ENCODE measurements at places on chromosomes 6 and 20.

DNA sequence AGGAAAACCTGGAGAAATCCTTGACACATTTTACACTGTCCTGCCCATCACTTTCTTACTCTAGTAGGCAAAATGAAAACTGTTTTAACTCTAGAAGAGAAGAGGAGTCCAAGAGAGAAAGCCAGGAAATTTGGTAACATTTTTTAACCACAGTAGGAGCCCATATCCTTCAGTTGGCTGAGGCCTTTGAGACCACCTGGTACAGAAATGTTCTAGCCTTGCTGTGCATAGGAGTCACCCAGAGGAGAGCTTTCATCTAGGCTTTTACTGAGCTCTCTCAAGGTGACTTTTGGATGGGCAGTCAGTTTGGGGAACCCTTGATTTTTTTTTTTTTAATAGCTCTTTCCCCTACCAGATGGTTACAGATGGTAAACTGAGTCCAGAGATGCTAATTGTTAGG lies 25.0 kb downstream of the LRRN4 start:
- no peak for DNase-seq

DNA sequence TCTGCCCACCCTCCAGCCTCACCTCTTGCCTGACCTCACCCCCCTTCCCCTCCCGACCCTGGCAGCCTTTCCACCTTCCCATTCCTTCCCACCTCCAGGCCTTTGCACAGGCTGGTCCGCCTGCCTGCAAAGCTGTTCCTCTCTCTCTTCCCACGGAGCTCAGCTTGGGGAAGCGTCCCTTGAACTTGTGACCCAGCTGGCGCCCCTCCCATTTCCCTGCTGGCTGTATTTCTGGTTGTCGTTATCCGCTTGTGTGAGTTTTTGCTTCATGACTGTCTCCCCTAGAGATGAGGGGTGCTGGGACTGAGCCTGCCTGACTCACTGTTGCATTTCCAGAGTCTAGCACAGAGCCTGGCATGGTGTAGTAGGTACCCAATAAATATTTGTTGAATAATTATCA lies 32.5 kb downstream of the VSTM2L start:
- DNase-seq: no peak

DNA sequence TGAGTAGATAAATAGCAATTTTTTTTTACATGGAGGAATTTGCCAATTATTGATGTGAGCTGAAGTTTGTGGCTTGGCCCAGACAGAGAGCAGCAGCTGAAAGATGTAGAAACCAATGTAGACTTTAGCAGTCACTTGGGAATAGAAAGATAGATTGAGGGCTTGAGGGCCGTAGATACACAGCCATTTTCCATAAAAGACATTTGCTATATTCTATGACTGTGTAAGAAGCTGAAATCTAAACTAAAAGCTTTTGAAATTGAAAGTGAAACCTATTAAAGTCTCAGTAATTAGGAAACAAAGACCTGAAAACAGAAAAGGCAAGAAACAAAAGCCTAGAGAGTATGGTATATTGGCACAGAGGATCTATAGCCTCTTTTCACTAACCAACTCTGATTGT lies 332.7 kb downstream of the CENPW start:
- no peak for DNase-seq

DNA sequence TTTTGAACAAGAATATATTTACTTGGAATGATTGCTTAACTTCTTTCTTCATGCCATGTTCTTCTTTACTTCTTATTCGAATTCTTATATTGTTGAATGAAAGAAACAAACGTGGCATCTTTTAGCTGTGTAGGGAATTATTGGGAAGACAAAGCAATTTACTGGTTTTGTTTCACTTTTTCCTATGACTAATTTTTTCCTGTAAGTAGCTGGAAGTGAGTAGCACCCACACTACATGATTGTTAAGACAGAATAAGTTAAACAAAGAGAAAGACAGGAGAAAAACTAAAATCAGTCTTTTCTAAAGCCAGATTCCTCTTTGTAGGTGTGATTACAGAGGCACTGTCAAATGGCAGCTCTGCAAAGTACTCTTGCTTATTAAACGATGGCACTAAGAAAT lies 593.4 kb downstream of the EYS start:
- DNase-seq: no peak

GRCh38 chr6:132614554-132614953 lies 9.5 kb downstream of the TAAR2 start:
- no peak for DNase-seq

DNA sequence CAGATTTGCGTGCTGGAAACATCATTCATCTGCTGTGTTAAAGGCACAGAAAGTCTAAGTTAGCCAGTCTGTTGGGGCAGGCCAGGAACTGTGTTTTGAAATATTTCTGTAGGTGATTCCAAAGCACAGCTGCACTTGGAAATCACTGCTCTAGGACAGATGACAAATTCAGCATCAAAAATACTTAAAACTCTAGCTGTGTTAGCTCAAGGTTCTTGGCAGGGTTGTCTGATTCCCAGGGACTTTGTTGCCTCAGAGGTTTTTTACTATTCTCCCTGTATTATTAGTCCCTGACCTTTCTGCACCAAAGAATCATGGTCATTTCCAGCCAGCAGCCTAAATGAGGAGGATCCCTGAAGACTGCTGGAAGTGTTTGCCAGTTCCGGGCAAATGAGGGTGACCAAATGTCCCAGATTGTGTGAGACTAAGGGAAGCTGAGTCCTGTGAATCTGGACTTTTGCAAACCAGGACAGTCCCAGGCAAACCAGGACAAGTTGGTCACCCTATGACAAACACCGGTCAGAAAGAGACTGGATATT lies 84.3 kb upstream of the TMEM30A start:
- DNase-seq: no peak

GRCh38 chr6:138092686-138093085 lies 14.5 kb downstream of the PERP start:
- DNase-seq: no peak

- DNase-seq: no peak
Measured at GRCh38 chr20:36074983-36075382, 79.6 kb upstream of the EPB41L1 start.

GRCh38 chr6:72855471-72855870 lies 233.6 kb downstream of the KCNQ5 start:
- DNase-seq: no peak

- DNase-seq: no peak
Measured at GRCh38 chr6:69286331-69286730, 510.5 kb downstream of the LMBRD1 start.

GRCh38 chr6:1802491-1803395 lies 193.0 kb downstream of the FOXC1 start:
- DNase-seq: no peak

DNA sequence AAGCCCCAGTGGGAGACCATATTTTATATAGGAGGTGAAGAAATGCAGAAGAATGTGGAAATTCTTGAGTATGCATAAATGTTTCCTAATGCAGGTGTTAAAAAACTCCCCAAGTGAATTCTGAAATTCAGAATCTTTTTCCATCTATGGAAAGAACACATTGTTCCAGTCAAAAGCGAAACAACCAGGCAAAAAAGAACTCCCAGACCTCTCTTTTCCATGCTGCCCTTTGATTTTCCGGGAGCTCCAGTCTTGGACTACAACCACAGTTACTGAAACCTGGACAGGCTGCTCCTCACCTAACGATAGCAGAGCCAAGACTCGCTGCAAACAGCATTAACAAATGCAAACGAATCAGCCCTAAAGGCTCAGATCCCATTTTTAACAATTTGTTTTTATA lies 108.7 kb upstream of the CNKSR3 start:
- DNase-seq: no peak

Measured in AG09309 (cell line).